ENCODE measurements at places on chromosomes 11 and 22. TPM values are rescaled to one million over a fixed set of nuclear protein-coding genes. Genes with fewer than 3 reads are reported as not detected.

GRCh38 chr22:34804604-34805003 lies 261.4 kb upstream of the ISX start:
- H3K36me3 ChIP-seq: no peaks in the 10 kb centered on the region
- no peaks in the 10 kb centered on the region for H3K27me3 ChIP-seq
- H3K27ac ChIP-seq: no peak overlapping the region
- no peaks in the 10 kb centered on the region for H3K4me1 ChIP-seq
- no peak overlapping the region for H3K4me3 ChIP-seq

DNA sequence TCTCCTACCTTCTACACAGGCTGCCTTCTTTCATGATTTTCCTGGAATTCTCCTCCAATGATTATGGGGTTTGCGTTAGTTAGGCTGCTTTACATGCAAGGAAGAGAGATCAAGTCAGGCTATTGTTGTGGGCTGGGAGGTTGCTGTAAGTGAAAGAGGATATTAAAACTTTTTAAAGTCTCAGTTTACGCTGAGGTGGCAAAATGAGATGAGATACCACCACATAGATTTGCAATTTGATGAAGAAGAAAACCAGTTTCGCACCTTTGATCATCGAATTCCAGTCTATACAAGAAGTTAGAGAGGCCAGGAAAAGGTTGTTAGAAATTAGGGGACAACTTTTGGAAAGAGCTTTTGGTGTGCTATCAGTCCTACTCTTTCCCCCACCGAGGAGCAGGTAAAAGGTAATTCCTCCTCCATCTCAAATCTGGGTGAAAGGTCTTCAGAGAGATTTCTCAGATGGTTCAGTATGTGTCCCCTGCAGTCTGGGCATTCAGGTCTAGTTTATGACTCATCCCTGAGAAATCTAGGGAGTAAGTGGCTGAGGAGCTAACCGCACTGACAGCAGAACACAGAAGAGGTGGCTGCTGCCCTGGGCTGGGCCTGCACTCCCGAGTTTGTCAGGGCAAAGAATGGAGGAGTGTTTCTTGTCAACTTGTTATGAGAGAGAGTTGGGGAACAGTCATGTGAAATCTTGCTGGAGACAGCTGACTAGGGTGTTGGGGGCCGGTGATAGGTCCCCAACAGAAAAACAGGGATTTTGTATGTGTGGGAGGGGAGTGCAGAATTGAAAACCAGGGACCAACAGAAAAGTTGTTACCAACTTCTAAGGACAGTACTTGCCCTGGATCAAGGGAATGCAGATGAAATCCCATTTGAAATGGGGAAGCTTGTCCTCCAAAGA lies 34.7 kb downstream of the CCDC83 start:
- H3K27ac ChIP-seq: no peak overlapping the region
- no peaks in the 10 kb centered on the region for H3K27me3 ChIP-seq

ELFN2 gene
- total RNA-seq: not detected

- H3K4me3 ChIP-seq: no peak overlapping the region
- no peaks in the 10 kb centered on the region for H3K27me3 ChIP-seq
- H3K27ac ChIP-seq: no peak overlapping the region
Measured at GRCh38 chr11:19703211-19703610, 9.4 kb upstream of the NAV2 start.

DNA sequence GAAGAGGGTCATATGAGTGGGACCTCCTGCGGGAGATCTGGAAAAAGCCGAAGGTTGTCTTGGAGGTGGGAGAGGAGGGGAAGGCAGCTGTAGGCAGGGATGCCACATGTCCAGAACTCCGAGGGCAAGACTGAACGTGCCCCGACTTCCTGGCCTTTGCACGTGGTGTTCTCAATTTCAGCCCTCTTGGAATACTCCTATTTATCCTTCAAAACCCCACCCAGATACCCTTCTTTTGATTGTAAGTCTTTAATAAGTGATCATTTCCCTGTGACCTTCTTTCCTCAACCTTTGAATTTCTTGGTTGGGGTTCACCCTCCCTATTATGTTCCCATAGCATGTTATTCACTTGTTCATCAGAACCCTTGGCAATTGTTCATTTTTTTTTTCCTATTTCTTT lies 95.3 kb upstream of the CRYBB3 start:
- no peak overlapping the region for H3K4me3 ChIP-seq
- no peaks in the 10 kb centered on the region for H3K27me3 ChIP-seq
- no peaks in the 10 kb centered on the region for H3K36me3 ChIP-seq
- H3K4me1 ChIP-seq: no peaks in the 10 kb centered on the region

- no peaks in the 10 kb centered on the region for H3K4me1 ChIP-seq
- no peaks in the 10 kb centered on the region for H3K27me3 ChIP-seq
- DNase-seq: no peak
- no peak overlapping the region for H3K27ac ChIP-seq
- H3K4me3 ChIP-seq: no peak overlapping the region
Measured at GRCh38 chr22:42834177-42834949, 22.7 kb downstream of the ARFGAP3 start.

DNA sequence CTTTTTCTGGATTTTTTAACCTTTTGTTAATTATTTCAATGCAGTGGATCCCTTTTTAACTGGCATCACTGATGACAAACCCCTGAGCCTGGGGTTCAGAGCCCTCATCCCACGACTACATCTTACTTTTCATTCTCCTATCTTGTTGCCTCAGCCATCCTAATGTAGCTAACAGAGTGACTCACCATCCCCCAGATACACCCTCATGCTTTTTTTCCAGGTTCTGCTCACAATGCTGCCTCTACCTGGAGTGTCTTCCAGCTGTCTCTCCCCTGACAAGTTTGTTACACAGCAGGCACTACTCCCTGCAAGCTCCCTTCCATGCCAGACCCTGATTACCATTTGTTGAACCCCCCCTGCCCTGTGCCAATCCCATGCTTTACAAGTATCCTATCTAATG lies 135.4 kb downstream of the NCAM1 start:
- no peaks in the 10 kb centered on the region for H3K4me1 ChIP-seq
- no peak overlapping the region for H3K4me3 ChIP-seq
- no peak for DNase-seq
- no peaks in the 10 kb centered on the region for H3K36me3 ChIP-seq
- no peak overlapping the region for H3K27ac ChIP-seq
- H3K27me3 ChIP-seq: no peaks in the 10 kb centered on the region

GRCh38 chr22:41863472-41863871 lies 30.6 kb downstream of the SREBF2 start:
- H3K27me3 ChIP-seq: no peaks in the 10 kb centered on the region
- H3K4me3 ChIP-seq: no peak overlapping the region
- H3K27ac ChIP-seq: no peak overlapping the region
- peaks cover 26% of the 10 kb centered on the region for H3K4me1 ChIP-seq
- H3K36me3 ChIP-seq: peaks cover 11% of the 10 kb centered on the region

DNA sequence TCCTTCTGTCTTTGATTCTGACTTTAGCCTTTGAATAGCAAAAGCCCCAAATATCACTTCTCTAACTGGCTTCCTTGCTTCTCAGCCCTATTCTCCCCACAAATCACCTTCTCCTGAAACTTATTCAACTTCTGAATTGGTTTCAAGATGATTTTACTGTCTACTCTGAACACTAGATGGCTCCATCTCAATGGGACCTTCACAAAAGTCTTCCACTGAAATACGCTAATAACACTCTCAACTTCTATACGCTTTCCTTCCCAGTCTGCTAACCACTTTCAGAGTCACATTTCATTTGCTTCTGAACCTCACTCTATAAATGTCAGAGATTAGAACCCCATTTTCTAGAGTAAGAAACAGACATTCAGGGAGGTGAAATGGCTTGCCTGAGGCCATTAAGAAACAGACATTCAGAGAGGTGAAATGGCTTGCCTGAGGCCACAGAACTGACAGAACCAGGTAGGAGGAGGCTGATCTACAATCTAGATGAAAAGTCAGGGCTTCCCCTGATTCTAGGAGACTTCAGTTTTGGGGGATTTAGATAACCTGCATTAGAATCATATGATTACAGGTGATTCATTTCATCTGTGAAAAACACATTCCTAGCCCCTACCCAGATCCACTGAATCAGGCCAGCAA lies 20.6 kb downstream of the MORC2 start:
- H3K4me1 ChIP-seq: no peaks in the 10 kb centered on the region
- H3K27me3 ChIP-seq: no peaks in the 10 kb centered on the region
- no peak overlapping the region for H3K4me3 ChIP-seq
- H3K27ac ChIP-seq: peak overlapping the region; percentile 66

- DNase-seq: no peak
- H3K27me3 ChIP-seq: no peaks in the 10 kb centered on the region
- H3K4me3 ChIP-seq: no peak overlapping the region
Measured at GRCh38 chr11:127866109-127866508, 721.2 kb downstream of the ETS1 start.

IFITM10 gene
- total RNA-seq: 0.37 TPM
